ENCODE measurements at places on chromosomes 2 and 18.
A peak's percentile ranks its signal among the peaks of the same experiment; 100 is the strongest.

DNA sequence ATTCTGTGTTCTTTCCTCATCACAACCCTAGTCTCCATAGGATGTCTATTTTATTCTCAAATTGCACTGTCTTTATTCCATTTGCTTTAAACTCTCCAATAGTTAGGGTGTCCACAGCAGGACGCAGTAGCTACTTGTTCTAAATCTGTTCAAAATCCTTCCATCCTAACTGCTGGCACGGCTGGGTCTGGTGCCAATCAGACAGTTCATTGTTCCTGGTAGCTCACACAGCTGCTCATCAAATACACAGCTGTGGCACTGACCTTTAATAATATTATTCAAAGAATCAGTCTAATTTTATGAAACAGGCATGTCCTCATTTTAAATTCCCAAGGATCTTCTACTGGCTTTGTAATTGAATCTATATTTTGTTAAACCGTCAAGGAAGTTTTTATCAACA is 59.7 kb upstream of the TMEFF2 start:
- DNase-seq, result no peak

DNA sequence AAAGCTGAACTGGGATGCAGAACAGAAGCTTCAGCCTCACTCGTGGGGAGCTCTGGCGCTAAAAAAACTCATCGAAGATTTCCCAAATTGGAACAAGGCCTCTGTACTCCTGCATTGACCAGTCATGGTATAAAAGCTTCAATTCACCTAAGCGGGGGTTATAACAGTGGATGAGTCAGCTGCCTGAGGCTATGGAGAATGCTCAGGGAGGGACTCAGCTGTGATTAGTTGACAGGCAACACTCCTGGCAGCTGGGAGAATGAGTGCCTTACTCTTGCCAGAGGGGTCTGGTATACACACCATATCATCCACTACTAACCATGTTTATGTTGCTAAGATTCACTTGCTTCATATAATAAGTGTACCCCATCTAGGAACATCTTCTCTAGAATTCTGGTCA is 350.6 kb upstream of the VRK2 start:
- no peak for DNase-seq

GRCh38 chr2:65264821-65265670 is 37.4 kb downstream of the ACTR2 start:
- no peak for DNase-seq

- DNase-seq, result peak; percentile 43
Measured at GRCh38 chr2:147845411-147845971, 662 bp downstream of the ACVR2A start.

DNA sequence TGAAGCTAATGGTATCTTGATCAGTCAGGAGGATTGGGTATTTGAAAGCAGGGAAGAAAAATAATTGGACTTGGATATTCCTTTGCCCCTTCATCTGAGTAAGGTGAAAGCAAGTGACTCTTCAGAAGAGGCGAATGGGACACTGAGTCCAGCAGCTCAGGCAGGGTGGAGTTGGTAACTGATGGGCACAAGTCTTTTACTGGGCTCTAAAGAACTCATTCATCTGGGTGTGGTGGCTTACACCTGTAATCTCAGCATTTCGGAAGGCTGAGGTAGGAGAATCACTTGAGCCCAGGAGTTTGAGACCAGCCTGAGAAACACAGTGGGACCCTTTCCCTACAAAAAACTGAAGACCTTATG is 11.2 kb downstream of the CFLAR start:
- DNase-seq, result no peak

GRCh38 chr2:215825707-215826106 is 187.6 kb downstream of the MREG start:
- no peak for DNase-seq

DNA sequence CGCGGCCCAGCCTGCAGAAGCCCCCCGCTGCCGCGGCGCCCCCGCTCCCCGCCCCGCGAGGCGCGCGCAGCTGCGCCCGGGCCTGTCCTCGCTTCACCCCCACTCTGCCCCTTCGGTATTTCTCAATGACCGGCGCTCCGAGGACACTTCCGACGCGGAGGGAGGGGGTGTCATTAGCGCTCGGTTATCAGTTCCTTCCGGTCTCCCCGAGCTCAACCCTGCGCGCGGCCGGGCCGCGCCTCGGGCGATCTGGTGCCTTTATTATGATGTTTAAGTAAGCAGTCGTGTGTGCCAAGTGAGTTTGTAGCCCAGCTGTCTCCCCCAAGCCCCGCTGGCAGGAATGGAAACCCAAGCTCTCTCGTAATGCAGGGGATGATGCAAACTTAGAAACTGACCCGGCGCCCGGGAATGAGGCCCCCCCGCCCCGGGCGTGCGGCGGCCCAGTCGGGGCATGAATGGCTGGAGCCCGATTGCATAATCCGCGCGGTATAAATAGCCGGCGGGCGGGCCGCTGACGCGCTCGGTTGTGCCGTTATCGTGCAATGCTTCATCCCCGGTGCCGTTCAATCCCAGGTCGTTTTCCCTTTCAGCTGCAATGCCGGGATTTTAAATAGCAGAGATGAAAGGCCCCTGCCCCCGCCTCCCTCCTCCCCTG is 3.9 kb upstream of the SPRED2 start:
- peak; percentile 20 for DNase-seq

All from stimulated activated CD4-positive, alpha-beta T cell treated with anti-CD3 and anti-CD28 coated beads, TNF-alpha, amount 100 ng/mL, for 48 hours (primary cell).